ENCODE measurements at places on chromosomes 12 and 14. TPM values are rescaled to one million over a fixed set of nuclear protein-coding genes. Genes with fewer than 3 reads are reported as not detected.

DNA sequence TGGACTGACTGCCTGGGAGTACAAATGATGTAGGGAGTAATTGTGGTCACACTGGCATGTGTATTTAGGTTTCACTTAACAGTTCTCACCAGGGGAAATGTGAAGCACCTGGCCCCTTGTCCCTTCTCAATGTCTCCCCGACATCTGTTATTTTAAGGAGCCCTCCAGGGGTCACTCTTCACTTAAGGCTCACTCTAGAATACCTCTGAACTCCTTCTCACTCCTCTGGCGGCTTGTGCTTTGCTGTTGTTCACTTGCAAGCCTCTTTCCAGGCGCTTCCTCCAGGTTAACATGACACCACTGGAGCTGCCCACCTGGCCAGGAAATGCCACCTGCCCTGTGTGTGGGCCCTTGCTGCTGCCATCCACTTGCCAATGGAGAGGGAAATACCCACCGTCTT is 56.5 kb upstream of the GZMB start:
- H3K4me3 ChIP-seq: no peak overlapping the region
- DNase-seq: peak; percentile 61
- no peaks in the 10 kb centered on the region for H3K36me3 ChIP-seq
- H3K27me3 ChIP-seq: no peaks in the 10 kb centered on the region
- H3K27ac ChIP-seq: no peak overlapping the region

DNA sequence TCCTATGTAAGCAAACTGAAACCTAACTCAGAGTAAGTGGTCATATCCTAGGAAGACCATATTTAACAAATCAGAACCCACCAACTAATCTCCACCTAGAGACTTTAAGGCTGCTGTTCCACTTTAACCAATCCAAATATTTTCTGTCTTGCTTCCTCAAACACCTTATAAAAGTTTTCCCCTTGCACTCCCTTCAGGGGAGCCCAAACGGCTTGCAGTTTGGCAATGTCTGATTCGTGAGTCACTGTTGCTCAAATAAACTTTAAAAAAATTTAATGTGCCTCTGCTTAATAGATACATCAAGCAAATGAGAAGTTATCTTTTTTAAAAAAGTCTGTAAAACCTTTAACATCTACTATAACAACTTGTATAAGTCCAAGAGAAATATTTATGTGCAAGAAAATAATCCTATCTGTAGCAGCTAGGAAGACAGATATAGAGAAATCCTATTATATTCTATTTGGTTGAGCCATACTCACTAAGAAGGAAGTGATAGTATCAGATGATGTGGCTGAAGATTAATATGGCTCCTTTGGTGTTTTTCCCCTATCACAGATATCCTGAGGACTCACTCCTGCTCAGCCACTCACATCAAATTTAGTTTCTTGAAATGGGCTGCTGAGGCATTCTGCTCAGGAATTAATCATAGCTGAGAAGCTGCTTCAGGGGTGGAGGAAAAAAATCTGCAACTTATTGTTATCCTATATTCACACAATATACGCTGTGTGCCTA is 65.1 kb upstream of the DUSP6 start:
- no peaks in the 10 kb centered on the region for H3K27me3 ChIP-seq
- DNase-seq: no peak
- no peaks in the 10 kb centered on the region for H3K36me3 ChIP-seq
- peaks cover 3% of the 10 kb centered on the region for H3K4me1 ChIP-seq
- no peak overlapping the region for H3K4me3 ChIP-seq
- H3K27ac ChIP-seq: no peak overlapping the region

DNA sequence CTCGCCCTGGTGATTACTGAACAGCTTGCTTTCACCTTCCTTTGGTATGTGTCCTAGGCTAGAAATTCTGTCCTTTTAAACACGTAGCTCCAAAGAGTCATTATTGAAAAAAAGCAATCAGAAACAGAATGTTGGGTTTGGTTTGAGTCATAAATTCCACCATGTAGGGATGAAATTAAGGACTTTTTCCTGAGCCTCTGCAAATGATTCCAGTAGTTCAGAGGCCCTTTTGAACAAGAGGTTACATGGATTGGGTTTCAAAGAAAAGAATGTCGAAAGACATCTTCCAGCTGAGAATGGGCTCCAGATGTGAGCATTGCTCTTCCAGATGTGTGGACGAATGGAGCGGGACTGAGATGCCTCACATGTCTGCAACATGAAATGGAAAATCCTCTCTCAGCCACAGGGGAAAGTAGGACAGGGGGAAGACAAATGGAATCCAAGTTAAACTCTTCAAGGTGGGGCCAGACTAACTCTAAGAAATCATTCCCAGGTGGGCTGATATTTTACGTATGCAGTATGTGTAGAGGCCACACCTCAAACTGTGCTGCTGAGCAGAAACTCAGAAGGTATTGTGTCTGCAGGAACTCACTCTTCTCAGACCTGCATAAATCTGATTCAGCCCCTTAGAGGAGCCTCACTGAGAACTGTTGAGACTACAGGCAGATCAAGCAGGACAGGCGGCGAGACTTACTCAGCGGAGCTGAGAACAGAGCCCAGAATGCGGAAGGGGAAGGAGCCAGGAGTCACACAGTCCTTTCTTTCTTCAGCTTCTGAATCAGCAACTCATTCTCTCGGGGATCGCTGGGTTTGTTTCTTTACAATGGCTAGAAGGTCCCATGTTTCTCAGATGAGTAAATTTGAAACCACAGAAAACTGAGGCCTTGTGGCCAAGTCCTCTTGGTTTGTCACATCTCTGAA is 23.3 kb upstream of the EMP1 start:
- DNase-seq: no peak
- H3K36me3 ChIP-seq: no peaks in the 10 kb centered on the region
- H3K27ac ChIP-seq: no peak overlapping the region
- H3K4me3 ChIP-seq: no peak overlapping the region
- H3K4me1 ChIP-seq: peaks cover 11% of the 10 kb centered on the region

GRCh38 chr12:105724641-105725040 is 394.1 kb downstream of the C12orf75 start:
- peaks cover 10% of the 10 kb centered on the region for H3K4me1 ChIP-seq
- no peak overlapping the region for H3K27ac ChIP-seq
- H3K4me3 ChIP-seq: no peak overlapping the region
- H3K27me3 ChIP-seq: no peaks in the 10 kb centered on the region
- no peaks in the 10 kb centered on the region for H3K36me3 ChIP-seq

GRCh38 chr14:65500075-65500474 is 87.5 kb downstream of the FUT8 start:
- no peaks in the 10 kb centered on the region for H3K36me3 ChIP-seq
- peaks cover 10% of the 10 kb centered on the region for H3K27me3 ChIP-seq
- no peak overlapping the region for H3K4me3 ChIP-seq
- no peak overlapping the region for H3K27ac ChIP-seq

DNA sequence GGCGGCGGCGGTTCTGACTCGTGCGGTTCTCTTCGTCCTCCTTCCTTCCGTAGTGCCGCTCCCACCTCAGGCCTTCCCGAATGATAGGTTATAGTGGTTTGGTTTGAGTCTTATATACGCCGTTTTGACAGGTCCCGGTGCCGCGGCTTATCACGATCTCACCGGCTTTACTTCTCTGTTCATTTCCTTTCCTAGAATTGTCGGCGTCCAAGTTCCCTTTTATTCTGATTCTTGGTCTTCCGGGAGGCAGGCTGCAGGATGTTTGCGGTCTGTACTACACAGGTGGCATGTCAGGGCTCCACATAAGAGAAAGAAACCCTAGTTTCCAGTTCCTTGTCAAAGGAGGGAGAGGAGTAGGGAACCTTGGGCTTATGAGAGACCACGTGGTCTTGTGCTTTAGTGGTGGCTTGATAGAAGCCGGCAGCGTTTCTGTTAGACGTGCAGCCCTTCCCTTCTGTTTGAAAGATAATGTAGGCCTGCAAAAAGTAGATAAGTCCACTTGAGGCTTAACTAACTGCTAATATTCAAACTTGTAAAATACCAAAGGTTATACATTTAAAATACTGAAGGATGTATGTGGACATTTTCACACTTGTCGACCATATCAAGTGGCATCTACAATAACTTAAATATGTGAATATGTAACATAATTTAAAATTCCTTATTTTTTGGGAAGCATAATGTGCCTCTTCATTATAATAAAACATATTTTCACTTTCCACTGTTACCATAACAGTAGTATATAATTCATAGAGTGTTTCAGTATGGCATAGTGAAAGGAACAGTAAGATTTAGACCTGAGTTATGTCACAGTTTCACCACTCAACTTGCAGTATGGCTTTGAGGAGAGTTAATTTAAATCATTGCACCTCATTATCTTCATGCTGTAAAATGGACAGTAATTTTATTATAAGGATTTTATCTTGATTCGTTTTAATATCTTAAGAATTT is 804 bp downstream of the USP15 start:
- no peak for DNase-seq
- no peaks in the 10 kb centered on the region for H3K4me1 ChIP-seq
- H3K4me3 ChIP-seq: peak overlapping the region; percentile 84
- no peaks in the 10 kb centered on the region for H3K36me3 ChIP-seq

GRCh38 chr14:66361013-66361412 is 125.2 kb upstream of the CCDC196 start:
- no peaks in the 10 kb centered on the region for H3K36me3 ChIP-seq
- H3K27ac ChIP-seq: no peak overlapping the region
- no peak overlapping the region for H3K4me3 ChIP-seq
- H3K27me3 ChIP-seq: no peaks in the 10 kb centered on the region
- DNase-seq: no peak
- H3K4me1 ChIP-seq: no peaks in the 10 kb centered on the region

Gene AP1G2
- 70.9 TPM for total RNA-seq

Gene PLEKHD1
- total RNA-seq: 0.48 TPM

Gene BDKRB2
- total RNA-seq: 0.13 TPM

Gene MMP17
- total RNA-seq: 34.4 TPM
